Putamen (tissue), 1 donor: ENCODE measurements at places on chromosomes 11 and 22.

GRCh38 chr11:76269661-76270261 is 63.5 kb upstream of the WNT11 start:
- DNase-seq = no peak

- DNase-seq = no peak
Measured at GRCh38 chr22:20027966-20028854, 7.3 kb downstream of the TANGO2 start.

DNA sequence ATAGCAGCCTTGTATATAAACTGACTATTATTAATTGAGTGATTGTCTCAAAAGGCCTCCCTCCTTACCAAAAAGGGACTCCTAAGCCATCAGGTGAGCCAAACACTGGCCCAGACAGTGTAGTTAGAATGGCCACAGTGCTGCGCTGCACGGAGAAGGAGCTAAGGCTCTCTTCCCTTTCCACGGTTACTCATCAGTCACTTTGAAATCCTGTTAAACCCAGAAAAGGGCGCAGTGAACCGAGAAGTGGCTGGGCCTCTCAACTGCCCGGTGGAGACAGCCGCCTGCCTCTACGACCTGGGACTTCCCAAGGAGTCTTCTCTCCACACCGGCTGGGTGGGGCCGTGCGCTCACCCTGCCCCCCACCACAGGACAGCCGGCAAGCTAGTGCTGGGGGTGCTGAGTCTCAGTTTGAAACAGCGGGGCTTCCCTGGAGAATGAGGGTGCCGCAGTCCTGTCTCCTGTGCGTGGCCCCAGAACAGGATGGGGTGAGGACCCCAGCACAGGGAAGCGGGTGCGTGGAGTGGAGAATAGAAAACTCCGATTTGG is 1.3 kb downstream of the MYH9 start:
- DNase-seq = peak; percentile 15

GRCh38 chr22:20183101-20183500 is 32.2 kb upstream of the CCDC188 start:
- DNase-seq = no peak

DNA sequence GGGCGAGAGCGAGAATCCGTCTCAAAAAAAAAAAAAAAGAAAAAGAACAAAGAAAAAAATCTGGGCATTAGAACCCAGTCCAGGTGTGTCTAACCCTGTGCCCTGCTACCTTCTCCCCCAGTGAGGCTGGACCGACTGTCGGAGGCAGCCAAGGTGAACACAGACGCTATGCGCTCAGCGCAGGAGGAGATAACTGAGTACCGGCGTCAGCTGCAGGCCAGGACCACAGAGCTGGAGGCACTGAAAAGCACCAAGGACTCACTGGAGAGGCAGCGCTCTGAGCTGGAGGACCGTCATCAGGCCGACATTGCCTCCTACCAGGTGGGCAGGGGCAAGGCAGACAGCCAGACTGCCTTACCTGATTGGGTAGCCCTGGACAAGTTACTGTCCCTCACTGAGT is 3.2 kb downstream of the NEFH start:
- DNase-seq = no peak

GRCh38 chr11:107953446-107953845 is 25.2 kb downstream of the RAB39A start:
- DNase-seq = no peak

- DNase-seq = no peak
Measured at GRCh38 chr11:95088946-95089619, 563 bp upstream of the ENDOD1 start.

DNA sequence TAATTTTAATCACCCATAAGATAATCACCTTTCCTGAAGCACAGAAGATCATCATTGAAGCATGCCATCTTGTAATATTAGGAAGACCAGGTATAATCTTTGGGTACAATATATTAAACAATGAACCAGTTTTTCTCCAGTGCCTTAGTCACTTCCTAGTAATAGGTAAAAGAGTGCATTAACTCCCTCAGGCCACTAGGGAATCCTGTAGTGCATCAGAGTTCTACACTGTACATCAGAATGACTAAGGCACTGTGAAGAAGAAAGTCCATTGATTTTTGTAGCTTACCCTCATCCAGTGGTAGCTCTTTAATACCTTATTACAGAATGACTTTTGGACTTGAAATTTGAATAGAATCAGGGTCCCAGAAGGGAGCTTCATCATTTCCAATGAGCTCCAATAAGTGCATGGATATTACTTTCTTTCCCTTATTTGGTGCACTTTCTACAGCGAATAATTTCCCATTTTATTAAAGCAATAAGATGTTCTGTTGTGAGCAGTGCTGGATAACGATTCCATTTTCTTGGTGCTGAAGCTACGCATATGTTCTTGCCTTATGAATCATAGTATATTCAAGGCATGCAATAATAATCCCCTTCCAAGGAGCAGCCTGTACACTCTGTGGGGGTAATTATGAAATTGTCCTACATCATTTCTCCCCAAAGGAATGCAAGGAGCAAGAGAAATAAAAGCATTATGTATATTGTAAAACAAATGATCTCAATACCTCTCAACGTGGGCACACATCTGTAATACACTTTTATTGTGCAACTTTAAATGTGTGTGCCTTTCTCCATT is 4.7 kb downstream of the C11orf87 start:
- no peak for DNase-seq

- no peak for DNase-seq
Measured at GRCh38 chr11:124276081-124276480, 19.9 kb downstream of the OR8G5 start.

- DNase-seq = no peak
Measured at GRCh38 chr11:37108436-37109285, 510.6 kb upstream of the RAG2 start.

- peak; percentile 7 for DNase-seq
Measured at GRCh38 chr11:132347156-132348090, 977.0 kb downstream of the NTM start.

GRCh38 chr11:65421794-65422632 is 585 bp upstream of the NEAT1 start:
- DNase-seq = peak; percentile 95

- no peak for DNase-seq
Measured at GRCh38 chr22:29002603-29003002, 59.0 kb downstream of the C22orf31 start.

GRCh38 chr11:10385696-10386095 is 69.4 kb upstream of the AMPD3 start:
- DNase-seq = no peak

DNA sequence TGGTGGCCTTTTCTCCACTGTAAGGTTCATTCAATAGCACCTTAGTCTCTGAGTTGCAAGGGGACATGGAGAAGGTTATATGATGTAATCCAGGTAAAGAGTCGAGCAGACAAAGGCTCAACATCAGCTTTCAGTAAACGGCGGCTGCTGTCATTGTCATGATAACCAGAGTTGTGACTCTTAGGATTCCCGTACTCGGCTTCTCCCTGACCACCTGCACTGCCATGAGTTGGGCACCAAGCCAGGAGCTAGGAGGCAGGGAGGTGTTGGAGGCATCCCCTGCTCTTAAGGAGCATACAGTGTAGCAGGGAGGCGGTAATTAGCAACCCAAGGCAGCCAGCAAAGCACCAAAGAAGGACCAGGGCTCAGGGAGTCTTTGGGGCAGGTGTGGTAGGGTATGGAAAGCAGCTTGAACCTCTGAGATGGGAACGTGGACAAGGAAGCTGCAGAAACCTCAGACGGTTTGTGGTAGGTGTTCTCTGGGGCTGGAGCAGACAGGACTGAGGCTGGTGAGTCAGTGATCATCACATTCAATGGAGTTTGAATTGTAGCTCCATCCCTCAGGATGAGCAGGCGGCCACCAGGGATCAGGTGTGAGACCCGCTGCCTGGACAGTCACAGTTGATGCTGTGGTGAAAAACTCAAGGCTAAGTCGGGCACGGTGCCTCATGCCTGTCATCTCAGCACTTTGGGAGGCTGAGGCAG is 31.7 kb downstream of the LIF start:
- DNase-seq = no peak

DNA sequence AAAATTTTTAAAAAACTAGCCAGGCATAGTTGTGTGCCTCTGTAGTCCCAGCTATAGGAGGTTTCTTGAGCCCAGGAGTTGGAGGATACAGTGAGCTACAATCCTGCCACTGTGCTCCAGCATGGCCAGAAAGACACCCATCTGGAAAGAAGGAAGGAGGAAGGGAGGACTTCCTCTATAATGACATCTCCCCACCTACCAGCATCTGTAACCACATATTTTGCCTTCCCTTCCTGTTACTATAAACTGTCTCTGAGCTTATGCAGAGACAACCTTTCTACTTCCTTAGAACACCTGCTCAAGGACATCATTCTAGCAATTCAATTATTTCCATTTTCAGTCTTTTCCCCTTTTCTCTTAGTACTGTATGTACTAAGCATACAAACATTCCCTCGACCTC is 2.2 kb upstream of the NUP160 start:
- DNase-seq = no peak

- no peak for DNase-seq
Measured at GRCh38 chr22:19253143-19253542, 38.4 kb downstream of the CLTCL1 start.

DNA sequence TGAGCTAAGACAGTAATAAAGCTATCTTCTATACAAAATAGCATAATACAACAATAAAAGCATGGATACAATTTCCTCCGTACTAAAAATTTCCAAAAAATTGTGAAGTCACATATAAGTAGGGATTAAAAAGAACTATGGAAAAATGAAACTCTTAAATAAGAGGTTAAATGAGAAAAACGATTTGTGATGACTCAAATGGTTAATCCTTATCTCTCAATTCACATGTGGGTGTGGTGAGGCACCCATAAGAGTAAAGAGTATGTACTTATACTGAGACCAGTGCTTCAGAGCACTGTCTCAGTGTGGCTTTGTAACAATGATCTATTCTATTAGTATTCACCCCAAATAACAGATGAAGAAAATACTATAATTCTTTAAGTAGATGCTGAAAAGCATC is 25.0 kb upstream of the CCDC34 start:
- no peak for DNase-seq

DNA sequence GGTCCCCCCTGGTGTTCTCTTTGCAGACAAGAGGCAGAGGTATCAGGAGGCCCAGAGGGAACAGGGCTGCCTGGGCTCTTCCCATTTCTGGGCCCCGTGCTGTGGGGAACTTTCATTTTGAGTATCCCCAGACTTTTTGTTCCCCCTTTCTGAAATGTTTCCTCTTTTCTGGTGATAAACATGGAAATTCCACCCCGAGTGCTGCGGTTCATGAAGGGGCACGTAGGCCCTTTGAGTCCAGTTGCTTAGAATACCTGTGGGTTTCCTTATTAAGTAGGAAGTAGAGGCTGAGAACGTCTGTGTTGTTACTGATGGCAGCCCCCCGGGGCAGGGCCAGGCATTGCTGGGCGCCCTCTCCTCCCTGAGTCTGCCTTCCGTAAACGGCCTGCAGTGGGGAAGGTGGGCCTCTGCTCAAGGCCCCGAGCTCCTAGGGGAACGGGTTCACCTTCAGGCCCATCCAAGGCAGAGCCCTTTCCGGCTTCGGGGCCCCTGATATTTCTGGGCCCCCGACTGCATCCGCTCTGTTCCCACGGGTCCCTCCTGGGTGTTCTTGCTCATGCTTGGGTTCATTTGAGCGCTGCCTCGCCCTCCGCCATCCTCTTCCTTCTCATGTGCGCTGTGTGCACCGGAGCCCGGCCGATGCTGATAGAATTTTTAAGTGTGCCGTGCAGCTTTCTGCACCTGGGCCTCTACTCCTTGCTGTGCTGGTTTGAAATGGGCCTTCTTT is 12.0 kb downstream of the TBC1D22A start:
- DNase-seq = no peak

GRCh38 chr11:91158297-91158696 is 935.4 kb upstream of the CHORDC1 start:
- DNase-seq = no peak

DNA sequence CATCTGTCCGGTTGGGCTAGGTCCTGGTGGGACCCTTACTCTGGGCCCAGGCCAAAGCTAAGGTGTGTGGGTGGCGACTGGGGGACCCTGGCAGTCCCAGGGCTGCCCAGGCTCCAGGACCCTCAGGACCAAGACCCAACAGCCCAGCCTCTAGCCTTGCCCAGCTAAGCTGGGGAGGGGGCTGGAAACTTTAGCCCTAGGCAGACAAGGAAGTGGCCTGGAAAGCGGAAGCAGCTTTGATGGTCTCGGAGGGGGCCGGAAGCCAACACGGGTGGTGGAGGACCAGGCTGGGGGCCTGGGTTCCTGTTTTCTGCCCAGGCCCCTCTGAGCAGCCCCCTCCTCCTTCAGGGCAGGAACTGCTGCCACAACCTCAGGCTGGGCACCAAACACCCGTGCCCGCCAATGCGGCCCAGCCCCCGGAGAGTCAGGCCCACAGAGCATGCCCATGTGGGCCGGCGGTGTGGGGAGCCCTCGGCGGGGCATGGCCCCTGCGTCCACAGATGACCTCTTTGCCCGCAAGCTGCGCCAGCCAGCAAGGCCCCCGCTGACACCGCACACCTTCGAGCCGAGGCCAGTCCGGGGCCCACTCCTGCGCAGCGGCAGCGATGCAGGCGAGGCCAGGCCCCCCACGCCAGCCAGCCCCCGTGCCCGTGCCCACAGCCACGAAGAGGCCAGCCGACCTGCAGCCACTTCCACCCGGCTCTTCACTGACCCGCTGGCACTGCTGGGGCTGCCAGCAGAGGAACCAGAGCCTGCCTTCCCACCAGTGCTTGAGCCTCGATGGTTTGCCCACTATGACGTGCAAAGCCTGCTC is 2.8 kb downstream of the SIPA1 start:
- DNase-seq = peak; percentile 52

- DNase-seq = peak; percentile 78
Measured at GRCh38 chr11:57800444-57801182, 39.0 kb downstream of the CTNND1 start.

GRCh38 chr22:22075382-22076163 is 93.0 kb upstream of the TOP3B start:
- DNase-seq = peak; percentile 58

DNA sequence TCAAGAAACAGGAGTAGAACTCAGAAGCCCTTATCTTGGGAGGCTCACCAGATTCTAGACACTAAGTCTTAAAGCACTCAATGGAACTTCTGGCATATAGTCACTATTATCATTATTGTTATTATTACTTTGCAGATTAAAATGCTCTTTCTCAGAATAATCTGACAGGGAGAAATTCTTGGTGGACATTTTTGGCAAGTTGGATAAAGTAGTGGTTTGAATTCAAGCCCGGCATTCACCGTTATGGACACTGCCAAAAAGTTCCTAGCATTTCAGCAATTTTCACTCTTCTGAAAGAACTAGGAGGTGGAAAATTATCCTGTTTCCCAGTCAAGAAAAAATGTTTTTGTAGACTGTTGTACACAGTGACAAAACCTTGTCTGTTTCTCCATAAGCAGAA is 179.6 kb upstream of the ISX start:
- no peak for DNase-seq

- DNase-seq = no peak
Measured at GRCh38 chr11:132977746-132978145, 554.6 kb downstream of the OPCML start.
